ENCODE measurements at places on chromosomes 2 and 18. TPM values are rescaled to one million over a fixed set of nuclear protein-coding genes. Genes with fewer than 3 reads are reported as not detected.
A peak's percentile ranks its signal among the peaks of the same experiment; 100 is the strongest.

Gene SPDYA
- polyA plus RNA-seq = 2.1 TPM

Gene TLX2
- polyA plus RNA-seq = 0.10 TPM

Gene SP140
- 0.49 TPM for polyA plus RNA-seq

Gene EVX2
- polyA plus RNA-seq = not detected

Gene CXXC1
- 79.5 TPM for polyA plus RNA-seq

Gene MPP4
- 0.41 TPM for polyA plus RNA-seq

Gene ALK
- 0.17 TPM for polyA plus RNA-seq

Gene POTEJ
- polyA plus RNA-seq = not detected

Gene TIMM21
- polyA plus RNA-seq = 60.0 TPM

Gene RUFY4
- 0.23 TPM for polyA plus RNA-seq

Gene NAT8
- polyA plus RNA-seq = 22.6 TPM

Gene NPPC
- polyA plus RNA-seq = 1.1 TPM

Gene ATOH8
- 10.3 TPM for polyA plus RNA-seq

Gene IL18RAP
- polyA plus RNA-seq = 0.27 TPM

Gene MC2R
- polyA plus RNA-seq = not detected

Gene HYCC2
- 12.5 TPM for polyA plus RNA-seq

GRCh38 chr18:37710726-37711125, 145.1 kb upstream of the CELF4 start:
- DNase-seq = no peak

DNA sequence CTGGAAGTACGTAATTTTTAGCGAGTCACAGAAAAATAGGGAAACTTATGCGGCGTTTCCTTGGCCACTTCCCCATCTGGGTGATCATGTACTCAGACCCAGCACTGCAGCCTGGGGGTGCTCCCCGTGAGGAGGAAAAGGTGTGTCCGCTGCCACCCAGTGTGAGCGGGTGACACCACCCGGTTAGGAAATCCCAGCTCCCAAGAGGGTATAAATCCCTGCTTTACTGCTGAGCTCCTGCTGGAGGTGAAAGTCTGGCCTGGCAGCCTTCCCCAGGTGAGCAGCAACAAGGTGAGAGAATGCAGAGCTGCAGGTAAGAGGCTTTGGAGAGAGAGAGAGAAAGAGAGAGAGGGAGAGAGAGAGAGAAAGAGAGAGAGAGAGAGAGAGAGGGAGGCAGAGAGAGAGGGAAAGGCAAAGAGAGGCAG, at the start of gene IL1R2:
IL1R2 (plus strand) TSS at position 240 of the 425 bp plus-strand sequence. CDS start 16,616 bp downstream, outside the sequence.
- no peak for DNase-seq

GRCh38 chr18:24095976-24096375, 42.9 kb upstream of the CABYR start:
- DNase-seq = no peak

- DNase-seq = no peak
These were observed 161.6 kb downstream of the NEDD4L start for GRCh38 chr18:58205443-58206160.

DNA sequence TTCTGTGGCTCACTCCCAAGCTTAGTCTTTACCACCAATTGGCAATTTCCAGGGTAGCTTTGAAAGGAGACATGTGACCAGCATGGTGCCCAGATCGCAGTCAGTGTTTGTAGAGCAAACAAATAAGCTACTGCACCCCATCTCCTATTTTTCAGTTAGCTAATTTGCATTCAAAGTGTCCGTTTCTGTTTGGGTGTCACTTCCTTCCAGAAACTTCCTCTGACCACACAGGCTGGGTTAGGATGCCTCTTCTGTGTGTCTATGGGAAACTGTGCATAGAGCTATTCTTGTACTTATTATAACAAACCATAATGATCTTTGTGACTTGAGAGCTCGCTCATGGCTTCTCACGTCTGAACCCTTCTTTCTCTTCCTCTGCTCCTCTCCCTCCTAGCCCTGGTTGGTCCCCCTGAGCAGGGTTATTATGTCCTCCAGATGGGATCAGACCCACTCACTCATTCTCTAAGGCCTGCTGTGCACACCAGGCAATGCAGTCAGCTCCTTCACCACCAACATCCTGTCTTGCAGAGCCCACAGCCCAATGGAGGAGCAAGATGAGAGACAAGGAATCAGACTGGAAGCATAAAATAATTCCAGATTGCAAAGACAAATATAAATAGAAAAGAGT, 101.2 kb upstream of the ALK start:
- DNase-seq = no peak

DNA sequence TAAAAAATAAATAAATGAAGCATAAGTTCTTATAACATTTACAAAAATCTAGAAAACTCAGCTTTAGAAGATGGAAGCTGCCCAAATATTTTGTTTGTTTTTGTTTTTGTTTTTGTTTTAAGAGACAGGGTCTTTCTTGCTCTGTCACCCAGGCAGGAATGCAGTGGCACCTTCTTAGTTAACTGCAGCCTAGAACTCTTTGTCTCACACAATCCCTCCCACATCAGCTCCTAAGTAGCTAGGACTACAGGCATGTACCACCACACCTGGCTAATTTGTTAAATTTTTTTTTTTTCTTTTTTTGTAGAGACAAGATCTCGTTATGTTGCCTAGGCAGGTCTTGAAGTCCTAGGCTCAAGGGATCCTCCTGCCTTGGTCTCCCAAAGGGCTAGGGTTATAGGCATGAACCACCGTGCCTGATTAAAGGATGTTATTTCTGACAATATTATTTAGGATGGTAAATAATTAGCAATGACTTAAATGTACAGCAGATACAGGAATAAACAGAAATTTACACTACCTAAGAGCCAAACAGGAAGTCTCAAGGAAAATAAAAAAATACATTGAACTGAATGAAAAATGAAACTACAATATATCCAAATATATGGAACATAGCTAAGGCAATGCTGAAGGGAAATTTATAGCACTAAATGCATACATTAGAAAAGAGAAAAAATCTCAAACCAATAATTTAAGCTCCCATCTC, 17.2 kb downstream of the SESTD1 start:
- DNase-seq = no peak

- peak; percentile 87 for DNase-seq
These were observed at the start of gene TRAPPC12 for GRCh38 chr2:3379647-3380534. Gene TRAPPC12 (plus strand): TSS chr2:3379694. CDS start chr2:3387624, 7,930 bp downstream.

- DNase-seq = no peak
These were observed 948 bp upstream of the GATA6 start for GRCh38 chr18:22168360-22168921.

DNA sequence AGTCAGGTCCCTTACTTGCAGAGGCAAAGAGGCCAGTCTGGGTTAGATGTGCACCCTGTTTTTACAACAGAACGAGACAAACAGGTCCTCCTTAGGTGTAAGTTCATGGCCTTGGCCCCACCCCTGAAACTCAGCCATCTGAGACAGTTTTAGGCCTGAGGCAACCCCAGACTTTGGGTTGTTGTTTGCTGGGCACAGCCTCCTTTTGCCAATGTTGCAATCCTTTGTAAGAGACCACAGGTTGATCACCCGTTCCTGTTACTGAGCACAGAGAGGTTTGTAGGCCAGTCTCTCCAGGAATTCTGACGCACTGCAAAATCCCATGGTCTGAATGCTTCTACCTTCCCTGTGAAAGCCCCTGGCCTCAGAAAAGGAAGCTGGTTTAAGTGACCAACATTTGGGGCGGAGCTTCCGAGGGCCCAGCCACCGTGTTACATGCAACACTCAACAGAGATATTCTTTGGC, 15.5 kb upstream of the IL1RN start:
- DNase-seq = no peak

- DNase-seq = no peak
These were observed 157.9 kb downstream of the ANKRD44 start for GRCh38 chr2:197152451-197153228.

GRCh38 chr2:166591226-166591625, 97.2 kb upstream of the SCN7A start:
- DNase-seq = no peak

- DNase-seq = no peak
These were observed 624.3 kb upstream of the FANCL start for GRCh38 chr2:58865436-58865835.

- no peak for DNase-seq
These were observed 78.3 kb downstream of the POU3F3 start for GRCh38 chr2:104932243-104932642.

DNA sequence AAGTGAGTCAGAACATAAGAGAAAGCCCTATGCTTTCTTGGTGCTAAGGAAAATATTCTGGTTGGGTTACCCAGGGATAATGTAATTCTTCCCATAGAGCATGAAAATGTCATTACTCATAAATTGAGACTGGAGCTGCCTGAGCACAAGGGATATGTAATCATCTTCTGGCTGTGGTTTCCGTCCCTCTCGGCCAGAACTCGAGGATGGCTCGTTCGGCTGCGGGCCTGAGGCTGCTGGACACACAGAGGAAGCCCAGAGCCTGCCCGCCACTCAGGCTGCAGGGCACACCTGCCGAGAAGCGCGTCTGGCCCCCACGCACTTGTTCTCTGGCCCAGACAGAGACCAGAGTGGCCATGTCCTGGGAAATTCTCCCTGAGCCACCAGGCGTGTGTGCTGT, 104.9 kb downstream of the ASAP2 start:
- DNase-seq = no peak

DNA sequence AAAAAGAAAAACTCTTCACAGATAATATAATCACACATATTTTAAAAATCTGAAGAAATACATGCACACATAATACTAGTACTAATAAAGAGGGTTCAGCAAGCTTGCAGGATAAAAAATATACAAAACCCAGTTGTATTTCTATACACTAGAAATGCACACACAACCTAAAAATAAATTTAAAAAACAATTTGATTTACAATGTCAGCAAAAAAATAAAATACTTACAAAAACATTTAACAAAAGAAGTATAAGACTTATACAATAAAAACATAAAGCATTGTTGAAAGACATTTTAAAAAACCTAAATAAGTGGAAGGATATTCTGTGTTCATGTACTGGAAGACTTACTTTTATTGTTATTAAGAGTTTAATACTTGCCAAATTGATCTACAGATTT, 81.7 kb upstream of the ALK start:
- DNase-seq = no peak

- DNase-seq = no peak
These were observed 13.9 kb downstream of the SCYGR8 start for GRCh38 chr2:227759411-227760118.

DNA sequence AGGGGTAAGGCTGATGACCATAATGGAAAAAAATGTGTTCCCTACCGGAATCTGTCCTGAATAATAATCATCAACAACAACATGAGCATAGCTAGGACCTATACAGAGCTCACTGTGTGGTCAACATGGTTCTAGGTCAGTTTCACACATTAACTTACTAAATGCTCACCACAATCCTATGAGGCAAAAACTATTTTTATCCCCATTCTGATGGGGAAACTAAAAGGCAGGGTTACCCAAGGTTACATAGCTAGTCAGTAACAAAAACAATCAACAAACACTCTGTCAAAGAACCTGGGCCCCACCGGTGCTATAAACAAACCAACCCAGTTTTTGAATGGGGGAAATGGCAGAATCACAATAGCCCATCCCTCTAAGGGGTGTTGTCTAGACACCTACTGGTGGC, 40.1 kb downstream of the AOX1 start:
- DNase-seq = no peak

DNA sequence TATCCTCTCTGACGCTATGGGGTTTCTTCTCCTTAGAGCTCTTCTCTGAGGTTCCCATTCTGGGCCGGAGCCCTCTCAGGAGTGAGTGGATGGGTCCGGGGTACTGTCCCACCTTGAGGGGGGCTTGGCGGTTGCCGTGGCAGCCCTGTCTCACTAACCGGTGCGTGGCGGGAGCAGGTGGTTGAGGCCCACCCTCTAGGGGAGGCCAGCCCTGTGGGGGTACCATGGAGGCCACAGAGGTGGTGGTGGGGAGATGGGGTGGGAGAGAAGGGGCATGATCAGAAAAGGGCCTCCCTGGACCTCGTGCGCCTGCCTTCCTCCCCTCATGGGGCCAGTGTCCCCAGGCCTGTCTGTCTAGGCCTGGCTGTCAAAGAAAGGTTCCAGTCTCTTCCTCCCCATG, 22.3 kb downstream of the IGFBP5 start:
- no peak for DNase-seq

- DNase-seq = no peak
These were observed 29.6 kb downstream of the MRPS5 start for GRCh38 chr2:95091885-95092555.

DNA sequence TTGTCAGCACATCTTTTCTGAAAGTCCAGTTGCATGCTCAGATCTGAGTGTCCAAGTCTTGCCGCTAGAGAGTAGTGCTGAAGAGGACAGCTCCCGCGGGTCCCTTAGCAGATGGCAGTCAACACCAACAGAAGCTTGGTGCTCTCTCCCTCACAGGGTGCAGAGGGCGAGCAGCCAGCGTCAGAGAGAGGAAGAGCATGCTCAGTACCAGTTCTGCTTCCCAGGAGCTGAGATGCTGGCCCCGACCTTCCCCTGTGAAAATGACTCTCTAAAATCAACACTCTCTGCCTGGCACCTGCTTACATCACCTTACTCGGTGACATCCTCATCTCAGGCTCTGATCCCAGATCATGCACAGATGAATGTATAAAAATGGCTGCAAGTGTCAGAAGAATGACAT, 86.0 kb upstream of the TWIST2 start:
- DNase-seq = peak; percentile 38

GRCh38 chr2:12265646-12266045, 451.1 kb upstream of the TRIB2 start:
- no peak for DNase-seq

GRCh38 chr2:154125891-154126290, 254.2 kb downstream of the GALNT13 start:
- no peak for DNase-seq

DNA sequence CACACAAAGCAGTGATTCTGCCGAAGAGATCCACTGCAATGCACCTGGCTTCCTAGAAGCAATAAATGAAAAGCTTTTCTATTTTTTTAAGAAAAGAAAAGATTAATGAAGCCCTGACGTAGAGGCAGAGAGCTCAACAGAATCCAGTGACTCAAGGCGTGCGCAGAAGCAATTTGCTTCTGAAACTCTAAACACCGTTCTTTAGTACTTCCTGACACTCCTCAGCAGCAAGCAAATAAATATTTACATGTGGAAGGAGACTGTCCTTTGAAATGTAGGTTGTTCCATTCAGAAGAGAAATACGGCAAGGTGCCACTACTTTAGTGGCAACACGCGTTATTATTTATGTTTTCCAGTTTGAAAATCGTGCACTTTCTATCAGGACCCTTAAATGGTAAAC, 126.2 kb upstream of the ZNF516 start:
- DNase-seq = no peak

DNA sequence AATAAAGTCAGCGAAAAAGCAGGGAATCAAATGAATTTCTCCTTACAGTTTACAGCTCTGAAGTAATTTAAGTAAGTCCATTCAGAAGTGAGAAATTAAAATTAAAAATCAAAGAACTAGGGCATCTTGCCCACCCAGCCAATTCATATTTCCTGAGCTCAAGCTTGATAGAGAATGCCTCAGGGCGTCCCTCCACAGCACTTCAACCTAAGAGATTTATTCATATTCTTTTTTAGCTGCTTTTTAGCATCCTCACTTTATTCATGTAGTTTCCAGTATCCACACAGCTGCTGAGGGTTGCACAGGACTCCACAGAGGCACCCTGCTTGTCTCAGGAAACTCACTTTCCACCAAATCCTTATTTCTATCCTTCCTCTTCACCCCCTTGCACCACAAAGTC, 900.3 kb downstream of the BCL11A start:
- no peak for DNase-seq

DNA sequence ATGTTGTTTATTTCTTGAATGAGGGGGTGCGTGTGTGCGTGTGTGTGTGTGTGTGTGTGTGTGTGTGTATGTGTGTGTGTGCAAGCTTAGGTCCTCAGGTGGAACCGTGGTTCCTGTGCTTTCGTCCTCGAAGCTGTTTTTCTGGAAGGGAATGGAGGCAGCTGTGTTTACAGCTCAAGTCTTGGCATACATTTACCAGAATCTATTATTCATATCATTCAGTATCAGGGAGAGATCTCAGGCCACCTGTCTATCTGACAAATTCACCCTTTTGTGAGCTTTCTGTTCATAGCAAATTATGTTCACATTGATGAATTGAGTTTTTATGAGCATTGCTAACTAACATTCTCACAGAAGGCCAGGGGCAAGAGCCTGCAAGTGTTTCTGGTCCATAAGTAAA, 550.4 kb downstream of the ARHGAP15 start:
- no peak for DNase-seq

Data from renal cortex interstitium (tissue), 15 donors.